ENCODE measurements at places on chromosomes 6 and 20. TPM values are rescaled to one million over a fixed set of nuclear protein-coding genes. Genes with fewer than 3 reads are reported as not detected.

Gene OSBPL2
- total RNA-seq = 40.1 TPM

DNA sequence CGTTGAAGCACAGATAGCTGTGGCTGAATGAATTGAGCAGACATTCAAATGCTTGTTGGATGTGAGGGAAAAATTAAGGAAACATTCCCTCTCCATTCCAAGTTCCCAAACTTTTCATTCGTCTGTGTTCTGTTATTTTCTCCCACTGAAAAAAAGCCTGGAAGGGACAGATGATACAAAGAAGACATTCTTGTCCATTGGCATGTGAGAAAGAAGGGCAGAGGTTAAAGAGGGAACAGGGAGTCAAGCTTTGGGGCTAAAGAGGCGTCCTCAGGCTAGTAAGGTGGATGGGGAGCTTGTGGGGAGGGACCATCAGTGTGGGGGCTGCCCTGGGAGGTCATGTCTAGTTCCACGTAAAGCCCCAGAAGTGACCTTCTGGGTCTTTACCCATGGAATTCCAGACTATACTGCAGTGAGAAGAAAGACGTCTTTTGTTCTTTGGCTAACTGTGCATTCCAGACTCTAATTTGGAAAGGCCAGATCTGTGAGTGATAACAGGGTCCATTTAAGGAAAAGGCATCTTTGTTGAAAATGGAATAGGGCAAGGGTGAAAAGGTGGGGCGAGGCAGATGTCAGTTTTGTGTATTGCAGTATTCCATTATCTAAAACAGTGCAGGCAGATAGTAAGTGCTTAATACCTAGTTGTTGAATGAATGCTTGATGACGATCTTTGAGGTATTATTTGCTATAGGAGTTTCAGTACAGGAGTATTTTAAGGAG is 117.5 kb downstream of the SOX4 start:
- no peak for DNase-seq

- no peak for DNase-seq
Observed at GRCh38 chr6:39227476-39227875, 1.8 kb downstream of the KCNK5 start.

- DNase-seq = no peak
Observed at GRCh38 chr6:106642476-106642875, 13.1 kb downstream of the QRSL1 start.

- DNase-seq = peak; percentile 98
Observed at GRCh38 chr6:116680880-116681672, at the start of gene KPNA5. Gene KPNA5 (plus strand): TSS chr6:116681211. CDS start chr6:116681335, 124 bp downstream.

- DNase-seq = no peak
Observed at GRCh38 chr6:108222504-108222903, 38.3 kb downstream of the SNX3 start.

Gene ESR1
- 2.7 TPM for total RNA-seq

DNA sequence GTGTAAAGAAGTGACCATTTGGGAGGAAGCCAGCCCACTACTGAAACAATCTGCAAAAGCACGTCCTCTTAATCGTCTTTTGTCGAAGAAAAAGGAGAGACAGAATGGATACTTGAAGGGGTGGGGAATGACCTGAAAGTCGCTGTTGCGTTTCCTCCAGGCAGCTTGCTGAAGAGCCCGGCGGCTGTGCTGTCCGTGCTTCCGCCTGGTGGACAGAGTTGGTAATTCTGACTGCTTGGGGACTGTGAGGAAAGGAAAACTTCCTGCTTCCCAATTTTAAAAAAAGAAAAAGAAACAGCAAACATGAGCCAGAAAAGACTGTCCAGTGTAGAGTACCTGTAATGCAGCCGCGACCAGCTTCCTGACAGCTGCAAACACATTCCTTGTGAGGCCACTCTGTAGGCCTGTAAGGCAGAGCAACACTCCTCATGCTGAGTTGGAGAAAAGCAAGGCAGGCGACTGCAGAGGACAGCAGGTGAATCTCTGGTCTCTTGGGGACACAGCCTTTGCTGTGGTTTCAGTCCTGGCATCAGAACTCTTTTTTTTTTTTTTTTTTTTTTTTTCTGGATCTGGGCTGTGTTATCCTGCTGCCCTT is 251.1 kb upstream of the TBX18 start:
- peak; percentile 51 for DNase-seq

GRCh38 chr6:132495604-132496079 is 17.3 kb downstream of the STX7 start:
- no peak for DNase-seq

DNA sequence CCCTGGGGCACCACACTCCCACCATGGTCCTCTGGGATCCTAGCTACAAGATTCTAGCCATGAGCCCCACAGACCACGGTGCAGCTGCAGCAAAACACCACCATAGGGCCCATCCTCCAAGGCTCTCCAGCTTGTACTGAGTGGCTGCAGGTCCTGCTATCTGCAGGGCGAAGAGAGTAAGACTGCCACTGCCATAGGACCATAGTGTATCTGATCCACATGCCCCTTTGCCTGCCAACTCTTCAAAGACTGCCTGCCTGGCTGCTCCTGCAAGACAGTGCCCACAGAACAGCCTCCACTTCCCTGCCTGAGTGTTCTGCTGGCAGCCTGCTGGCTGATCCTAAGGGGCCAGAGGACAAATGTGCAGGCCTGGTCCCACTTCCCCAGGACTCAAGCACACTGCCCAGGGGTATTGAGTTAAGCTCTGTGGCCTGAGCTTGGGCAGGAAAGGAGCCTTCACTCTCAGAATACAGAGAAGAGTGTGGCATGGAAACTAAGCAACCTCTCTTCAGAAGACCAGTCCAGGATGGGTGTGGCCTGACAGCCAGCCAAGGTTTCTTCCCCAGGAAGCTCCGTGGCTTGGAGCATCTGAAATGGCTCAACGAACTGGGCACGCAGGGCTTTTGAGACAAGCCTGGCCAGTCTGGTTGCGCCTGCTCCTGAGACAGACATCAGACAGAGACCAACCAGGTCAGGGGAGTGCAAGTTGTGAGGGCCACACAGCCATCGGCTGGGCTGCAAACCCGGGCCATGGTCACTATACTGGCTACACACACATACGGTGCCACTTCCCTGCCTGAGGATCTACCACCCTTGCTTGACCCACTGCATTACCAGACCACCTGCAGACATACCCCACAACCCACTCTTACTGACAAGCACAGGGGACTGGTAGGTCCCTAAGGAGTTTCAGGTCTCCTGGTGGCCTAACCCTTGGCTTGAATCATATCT is 54.5 kb downstream of the RNGTT start:
- no peak for DNase-seq

Gene HLA-DQB2
- total RNA-seq = 1.5 TPM

DNA sequence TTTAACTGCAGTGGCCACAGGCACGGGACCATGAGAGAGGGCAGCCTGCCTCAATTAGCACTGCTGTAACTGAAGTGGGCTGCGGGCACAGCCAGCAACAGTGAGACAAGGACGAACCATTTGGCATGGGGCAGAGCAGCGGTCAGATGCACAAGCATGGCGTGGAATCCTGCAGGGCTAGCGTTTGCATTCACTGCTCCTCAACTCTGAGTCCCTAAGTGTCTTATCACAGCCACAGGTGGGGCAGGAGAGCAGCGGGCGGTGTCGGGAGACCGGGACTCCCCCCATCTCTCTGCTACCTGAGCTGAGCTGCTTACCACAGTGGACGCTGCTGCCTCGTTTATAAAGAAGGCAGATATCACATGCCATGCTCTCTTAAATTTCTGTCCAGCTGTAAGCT is 31.3 kb upstream of the PDE10A start:
- DNase-seq = peak; percentile 41

- DNase-seq = no peak
Observed at GRCh38 chr6:152170702-152171667, 363.5 kb downstream of the ESR1 start.

Gene NMBR
- not detected for total RNA-seq

GRCh38 chr6:16907991-16908390 is 146.7 kb upstream of the ATXN1 start:
- DNase-seq = no peak

DNA sequence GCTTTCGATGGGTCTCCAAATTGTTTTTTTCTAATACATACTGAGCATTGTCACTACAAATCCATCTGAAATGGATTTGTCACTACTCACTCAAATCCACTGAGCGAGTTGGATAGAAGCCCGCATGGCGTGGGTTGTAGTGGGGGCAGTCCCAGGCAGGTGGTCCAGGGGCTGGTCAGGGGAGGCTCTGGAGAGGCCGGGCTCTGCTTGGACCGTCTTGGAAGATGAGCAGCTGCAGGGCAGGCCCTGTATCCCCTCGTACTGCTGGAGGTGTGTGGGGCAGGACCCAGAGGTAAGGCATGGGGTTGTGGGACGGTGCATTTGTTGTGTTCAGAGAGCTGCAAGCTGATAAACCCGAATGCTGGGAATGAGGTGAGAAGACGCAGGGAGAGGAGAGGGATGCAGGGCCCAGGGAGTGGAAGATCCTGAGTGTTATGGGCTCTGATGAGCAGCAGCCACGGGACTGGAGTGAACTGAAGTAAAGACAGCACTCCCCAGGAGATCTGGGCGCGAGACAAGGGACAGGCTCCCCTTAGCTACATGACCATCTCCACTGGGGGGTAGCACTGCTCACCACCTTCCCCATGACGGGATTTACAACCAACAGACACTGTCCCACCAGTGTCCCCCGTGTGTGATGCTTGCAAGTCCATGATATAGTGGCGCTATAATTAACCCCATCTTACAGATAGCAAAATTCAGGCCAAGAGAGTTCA is 45.9 kb downstream of the PSMG4 start:
- DNase-seq = no peak

DNA sequence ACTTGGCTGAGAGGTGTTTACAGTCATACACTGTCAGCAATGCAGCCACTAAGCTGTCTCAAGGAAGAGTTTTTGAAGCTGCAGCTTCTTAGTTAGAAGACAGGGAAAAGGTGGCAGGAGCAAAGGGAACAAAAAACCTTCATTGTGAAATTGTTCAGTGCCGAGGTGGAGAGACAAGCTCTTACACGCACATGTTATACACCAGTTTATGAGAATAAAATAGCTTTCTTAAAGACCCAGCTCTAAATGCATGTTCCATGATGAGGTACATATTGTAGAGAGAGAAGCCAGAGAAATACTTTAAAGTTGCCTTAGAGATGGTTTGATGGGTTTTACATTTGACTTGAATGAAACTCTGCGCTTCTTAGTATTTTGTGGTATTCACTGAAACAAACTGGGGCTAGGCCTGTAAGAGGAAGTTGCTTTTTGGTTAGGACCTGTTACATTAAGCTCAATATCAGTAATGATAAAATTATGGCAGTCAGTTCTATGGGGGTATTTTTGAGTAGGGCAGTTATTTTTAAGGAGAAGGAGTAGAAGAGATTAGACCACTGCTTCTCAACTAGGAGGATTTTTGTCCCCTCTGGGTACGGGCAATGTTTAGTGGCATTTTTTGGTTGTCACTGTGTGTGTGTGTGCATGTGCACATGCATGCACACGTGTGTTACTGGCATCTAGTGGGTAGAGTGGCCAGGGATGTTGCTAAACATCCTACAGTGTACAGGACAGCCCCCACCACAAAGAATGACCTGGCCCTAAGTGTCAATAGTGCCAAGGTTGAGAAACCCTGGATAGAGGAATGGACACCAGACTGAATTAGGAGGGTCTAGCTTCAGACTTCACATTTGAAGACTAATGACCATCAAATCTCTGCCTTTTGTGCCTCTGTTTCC is 9.8 kb downstream of the NEDD9 start:
- no peak for DNase-seq

Gene IPCEF1
- total RNA-seq = 4.5 TPM

DNA sequence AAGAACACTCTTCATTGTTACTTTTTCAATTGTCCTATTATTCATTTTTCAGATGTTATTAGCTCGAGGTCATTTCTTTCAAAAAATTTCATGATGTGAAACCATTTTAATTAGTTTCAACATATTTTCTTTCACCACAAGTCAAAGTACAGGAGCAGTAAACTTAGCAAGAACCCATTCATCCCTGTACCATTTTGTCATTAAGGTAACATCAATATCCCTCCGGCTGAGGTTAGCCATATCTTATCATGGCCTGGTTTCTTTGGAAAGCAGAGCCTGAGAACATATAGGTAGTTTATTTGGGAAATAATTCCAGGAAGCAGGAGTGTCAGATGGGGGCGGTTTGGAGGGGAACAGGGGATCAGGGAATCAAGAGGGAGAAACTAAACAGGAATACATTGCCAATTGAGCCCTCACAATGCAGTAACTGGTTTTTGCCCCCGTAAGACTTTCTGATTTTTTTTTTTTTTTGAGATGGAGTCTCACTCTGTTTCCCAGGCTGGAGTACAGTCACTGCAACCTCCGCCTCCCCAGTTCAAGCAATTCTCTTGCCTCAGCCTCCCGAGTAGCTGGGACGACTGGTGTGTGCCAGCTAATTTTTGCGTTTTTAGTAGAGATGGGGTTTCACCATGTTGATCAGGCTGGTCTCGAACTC is 83.7 kb downstream of the MKKS start:
- DNase-seq = no peak

Gene DEF6
- total RNA-seq = 21.9 TPM

- no peak for DNase-seq
Observed at GRCh38 chr20:44942264-44942973, 17.8 kb downstream of the TOMM34 start.

DNA sequence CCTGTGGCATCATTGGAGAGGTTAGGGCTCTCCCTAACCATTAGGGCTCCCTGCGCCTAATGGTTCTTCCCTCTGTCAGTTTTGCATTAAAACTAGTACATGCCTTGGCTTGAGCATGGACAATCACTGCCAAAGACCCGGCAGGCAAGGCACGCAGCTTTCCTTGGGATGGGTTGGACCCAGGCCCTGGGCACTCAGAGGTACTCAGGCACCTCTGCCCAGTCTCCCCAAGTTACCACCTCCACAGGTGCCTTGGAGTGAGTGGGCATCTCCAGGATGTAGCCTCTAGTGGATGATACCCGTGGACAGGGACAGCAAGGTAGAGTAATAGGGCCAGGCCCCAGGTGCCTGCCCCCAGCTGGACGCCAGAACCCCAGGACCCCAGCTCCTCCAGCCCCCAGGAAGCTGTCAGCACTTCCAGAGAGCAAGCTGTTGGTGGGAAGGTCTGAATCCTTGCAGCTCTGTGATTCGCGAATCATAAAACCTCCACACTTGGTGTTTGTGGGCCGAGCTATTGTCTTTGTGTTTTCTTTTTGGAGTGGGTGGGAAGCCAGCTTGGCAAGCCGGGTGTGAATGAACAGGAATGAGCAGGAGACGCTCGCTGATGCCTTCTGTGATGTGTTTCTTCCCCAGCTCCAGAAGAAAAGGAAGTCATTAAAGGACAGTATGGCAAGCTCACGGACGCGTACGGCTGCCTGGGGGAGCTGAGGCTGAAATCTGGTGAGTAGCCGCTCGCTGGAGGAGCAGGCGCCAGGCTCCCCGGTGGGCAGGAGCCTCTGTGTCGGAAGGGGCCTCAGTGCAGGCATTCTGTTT is 35.1 kb downstream of the SYNJ2 start:
- no peak for DNase-seq

Measured in left lung (tissue), 14 donors.